Midbrain (tissue), 1 donor: ENCODE measurements at places on chromosomes 7 and 10.

DNA sequence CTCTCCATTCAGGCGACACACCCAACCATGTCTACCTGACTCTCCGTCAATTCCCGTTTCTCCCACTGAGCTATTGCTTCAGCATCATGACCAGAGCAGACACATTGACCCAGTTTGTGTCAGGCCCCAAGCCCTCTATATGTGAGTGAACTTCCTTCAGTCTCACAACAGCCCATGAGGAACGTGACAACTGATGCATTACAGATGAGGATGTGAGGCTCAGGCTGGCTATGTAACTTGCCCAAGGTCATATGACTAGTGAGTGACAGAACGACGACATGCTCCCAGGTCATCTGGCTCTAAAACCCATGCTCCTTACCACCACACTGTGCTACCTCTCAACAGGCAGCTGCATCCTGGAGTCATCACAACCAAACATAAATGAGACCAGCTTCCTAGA is 3.7 kb downstream of the TMEM140 start:
- DNase-seq: no peak

GRCh38 chr10:30820261-30820991 is 190.9 kb upstream of the LYZL2 start:
- DNase-seq: no peak

- DNase-seq: no peak
Measured at GRCh38 chr10:76971547-76972170, 665.9 kb downstream of the KCNMA1 start.

DNA sequence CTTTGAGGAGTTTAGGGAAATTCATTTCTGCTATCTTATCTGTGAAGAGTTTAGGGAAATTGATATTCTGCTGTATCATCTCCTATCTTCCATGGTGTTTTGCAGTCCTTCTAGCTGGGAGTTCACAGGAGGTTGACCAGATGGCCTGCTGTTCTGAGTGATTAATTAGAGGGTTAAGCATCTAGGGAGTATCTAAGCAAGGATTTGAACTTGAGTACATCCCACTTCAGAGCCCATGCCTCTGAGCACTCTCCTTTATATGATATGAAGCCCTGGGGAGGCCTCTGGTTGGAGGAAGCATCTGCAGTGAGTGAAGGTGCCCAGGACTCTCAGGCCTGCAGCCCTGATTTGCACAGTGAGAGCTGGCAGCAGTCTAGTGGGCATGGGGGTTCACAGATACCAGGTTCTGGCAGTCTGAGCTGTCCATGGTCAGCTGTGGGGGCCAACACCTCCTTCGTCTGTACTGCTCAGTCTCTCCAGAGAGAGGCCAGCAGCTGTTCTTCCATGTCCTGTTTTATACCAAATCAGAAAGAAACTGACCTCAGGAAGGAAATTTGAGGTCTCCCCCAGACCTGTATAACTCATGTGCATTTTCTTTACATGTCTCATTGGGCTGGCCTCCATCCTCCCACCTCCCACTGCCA is 156.9 kb downstream of the PLCE1 start:
- no peak for DNase-seq

DNA sequence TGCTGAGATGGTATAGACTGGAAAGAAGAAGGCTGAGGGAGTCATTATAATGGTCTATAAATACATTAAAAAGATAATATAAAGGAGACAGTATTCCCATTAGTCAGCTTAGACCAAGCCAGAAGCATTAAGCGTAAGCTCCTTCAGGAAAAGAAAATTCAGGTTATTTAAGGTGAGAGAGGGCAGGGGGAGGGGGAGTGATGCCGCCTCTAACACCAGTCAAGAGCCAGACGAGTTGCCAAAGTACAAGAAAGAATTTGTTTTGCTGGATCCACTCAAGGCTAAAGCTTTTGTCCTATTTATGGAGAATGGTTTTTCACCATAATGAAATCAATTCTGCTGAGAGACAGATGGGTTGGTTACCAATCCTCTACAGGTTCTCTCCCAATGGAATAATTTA is 99.3 kb downstream of the CFAP58 start:
- no peak for DNase-seq

DNA sequence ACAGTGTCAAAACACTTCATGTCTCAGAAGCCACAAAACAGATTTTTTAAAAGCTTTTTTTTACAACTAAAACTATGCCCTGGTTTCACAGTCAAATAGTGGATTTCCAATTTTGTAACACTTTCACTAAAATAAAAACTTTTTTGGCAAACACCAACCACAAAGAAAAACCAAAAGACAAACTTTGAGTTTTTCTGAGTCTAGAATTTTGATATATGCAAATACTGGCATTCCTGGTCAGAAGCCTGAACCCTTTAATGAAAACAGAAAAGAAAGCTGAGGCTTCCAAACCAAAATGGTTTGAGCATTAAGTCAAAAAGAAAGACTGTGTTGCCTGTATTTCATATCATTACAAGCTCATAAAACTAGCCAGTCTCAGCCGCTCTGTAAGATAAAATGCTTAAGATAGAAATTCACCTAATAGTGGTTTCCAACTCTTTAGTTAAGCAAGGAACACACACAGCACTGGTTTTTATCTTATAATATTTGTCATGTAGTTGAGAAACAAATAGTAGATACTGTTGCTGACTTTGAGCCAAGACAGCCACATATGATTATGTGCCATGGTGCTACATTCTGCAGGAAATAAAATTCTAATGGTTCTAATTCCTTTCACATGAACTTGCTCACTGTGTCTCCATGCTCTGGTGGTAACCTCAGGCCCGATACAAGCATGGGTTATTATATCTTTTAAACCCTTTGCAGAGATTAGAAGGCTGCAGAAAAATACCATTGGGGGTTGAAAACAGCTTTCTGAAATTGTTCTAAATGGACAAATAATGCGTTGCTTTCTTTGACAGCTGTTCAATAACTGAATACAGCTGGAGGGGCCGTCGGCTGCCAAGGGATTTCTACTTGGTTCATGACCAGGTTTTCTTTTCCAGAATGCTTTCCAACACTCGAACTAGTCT is 49.4 kb downstream of the FAM171A1 start:
- no peak for DNase-seq

DNA sequence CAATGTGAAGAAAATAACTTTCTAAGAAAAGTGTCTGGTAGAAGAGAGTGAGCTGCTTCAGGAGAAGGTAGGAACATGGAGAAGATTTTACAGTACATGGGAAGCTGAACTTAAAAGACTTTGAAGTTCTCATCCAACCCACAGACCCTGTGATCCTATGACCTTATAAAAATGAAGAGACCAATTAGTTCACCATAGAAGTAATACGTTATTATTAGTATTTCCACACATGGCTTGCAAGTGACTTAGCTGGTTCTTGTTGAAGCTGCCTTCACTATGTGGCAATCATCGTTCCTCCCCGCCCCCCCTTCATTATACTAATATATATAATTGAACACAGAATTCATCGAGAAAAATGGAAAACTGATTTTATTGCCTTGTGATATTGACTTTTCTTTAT is 129.1 kb downstream of the SND1 start:
- DNase-seq: no peak

DNA sequence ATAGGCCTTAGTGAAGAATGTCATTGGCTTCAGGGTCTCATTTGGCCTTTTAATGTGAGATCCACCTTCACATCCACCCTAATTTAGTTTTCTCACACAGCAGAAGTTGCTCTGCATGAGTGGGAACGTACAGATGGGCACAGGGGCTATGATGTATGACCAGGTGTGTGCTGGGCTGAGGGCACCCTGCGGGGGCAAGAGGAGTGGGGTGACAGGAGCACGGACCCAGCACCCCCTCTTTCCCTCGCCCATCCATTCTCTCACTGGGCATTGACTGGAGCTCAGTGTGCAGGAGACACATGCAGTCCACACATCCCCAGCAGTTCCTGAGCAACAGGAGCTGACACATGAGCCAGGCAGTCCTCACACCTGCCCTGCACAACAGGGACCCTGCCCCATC is 95.1 kb upstream of the PPP2R2D start:
- no peak for DNase-seq

DNA sequence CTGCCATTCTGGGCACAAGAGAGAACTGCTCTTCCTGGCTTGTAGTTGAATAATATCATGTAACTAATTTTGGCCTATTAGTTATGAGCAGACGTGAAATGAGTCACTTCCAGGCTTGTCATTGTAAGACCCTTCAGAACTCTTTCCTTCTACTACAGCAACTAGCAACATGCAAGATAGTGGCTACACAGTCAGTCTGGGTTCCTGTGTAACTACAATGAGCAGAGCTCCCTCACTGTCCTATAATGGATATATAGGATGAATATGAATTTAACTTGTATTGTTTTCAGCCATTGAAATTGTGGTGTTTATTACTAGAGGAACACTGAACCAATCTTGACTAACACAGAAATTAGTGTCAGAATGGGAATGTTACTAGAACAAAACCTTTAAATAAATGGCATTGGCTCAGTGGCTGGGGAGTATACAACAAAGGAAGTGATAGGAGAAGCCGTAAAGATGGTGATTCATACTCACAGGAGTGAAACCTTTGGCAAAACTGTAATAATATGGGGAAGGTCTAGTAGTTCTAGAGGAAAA is 2.9 kb upstream of the MTPN start:
- DNase-seq: no peak

DNA sequence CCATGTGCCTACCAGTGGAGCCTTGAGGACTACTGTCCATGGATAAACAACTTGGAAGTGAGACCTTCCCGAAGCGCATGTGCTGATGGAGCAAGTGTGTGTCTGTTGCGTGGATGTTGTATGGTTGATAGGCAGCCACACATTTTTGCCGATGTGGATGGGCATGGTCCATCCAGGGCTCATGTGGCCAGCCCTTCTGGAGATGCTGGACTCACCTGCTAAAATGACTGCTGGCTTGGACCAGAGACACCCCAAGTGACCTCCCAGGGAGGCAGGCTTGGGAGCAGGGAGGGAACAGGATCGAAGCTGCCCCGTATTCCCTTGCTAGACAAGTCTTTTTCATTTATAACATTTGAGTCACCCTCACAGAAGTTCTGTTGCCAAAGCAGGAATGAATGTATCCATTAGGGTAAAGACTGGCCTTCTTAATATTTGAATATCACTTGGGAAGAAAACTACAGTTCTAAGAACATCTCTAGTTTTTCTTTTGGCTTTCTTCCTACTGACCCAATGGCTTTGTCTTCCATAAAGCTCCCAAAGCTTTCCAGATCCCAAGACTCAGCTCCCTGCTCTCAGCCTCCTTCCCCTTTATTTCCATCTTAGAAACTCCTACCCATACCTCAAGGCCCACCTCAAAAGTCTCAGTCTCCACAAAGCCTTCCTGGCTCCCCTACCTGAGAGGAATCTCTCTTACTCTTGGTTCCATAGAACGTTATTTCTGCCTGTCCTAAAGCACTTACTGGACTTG is 3.0 kb downstream of the PTPRE start:
- no peak for DNase-seq

DNA sequence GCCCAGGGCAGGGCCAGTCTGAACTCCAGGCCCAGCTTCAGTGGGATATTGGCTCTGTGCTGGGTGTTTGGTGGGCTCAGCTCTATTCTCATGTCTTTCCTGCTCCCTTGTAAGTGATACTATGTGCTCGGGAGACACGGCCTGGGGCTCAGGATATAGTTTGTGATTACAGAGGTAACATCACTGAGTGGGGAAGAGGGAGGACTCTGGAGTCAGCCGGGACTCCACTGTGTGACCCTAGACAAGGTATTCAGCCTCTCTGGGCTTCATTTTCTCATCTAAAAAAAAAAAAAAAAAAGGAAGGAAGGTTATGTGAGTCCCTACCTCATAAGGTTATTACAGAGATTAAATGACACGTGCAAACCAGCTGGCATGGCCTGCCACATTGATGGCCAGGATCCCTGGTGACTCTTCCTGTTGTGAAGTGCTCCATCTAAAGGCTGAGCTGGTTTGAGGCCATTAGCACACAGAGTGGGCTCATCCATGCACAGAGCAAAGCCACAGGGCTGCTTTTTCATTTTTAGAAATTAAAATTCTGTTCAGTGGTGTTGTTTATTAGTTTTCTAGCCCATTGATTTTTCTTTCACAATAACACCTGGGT is 15.7 kb downstream of the SLC13A4 start:
- no peak for DNase-seq

DNA sequence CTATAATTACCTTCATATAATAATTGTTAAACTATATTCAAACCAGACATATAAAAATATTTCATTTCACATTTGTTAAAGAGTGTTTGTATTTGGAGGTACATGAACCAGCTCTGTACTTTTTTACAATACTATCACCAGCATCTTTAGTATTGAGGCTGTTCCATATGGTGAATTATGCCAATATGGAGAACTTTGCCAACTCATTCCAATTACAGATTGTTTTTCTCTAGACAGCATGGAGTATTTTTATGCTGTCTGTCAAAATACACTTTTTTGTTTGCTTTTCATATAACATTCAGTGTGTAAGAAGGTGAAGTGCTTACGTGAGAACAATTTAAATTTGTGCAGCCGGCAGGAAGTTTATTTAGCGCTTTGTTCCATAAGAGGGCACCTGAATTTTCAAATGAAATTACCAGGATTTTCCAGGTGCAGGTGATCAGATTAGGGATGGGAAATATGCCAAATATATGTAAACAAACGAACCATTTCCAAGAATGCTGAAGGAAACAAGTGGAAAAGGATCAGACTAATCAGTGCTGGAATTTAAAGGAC is 54.9 kb downstream of the SEMA3E start:
- no peak for DNase-seq

- DNase-seq: no peak
Measured at GRCh38 chr10:13759168-13759567, 172.4 kb downstream of the PRPF18 start.

GRCh38 chr7:116851671-116852070 is 10.7 kb upstream of the CAPZA2 start:
- no peak for DNase-seq

- DNase-seq: no peak
Measured at GRCh38 chr10:51052163-51052562, 22.1 kb upstream of the PRKG1 start.

DNA sequence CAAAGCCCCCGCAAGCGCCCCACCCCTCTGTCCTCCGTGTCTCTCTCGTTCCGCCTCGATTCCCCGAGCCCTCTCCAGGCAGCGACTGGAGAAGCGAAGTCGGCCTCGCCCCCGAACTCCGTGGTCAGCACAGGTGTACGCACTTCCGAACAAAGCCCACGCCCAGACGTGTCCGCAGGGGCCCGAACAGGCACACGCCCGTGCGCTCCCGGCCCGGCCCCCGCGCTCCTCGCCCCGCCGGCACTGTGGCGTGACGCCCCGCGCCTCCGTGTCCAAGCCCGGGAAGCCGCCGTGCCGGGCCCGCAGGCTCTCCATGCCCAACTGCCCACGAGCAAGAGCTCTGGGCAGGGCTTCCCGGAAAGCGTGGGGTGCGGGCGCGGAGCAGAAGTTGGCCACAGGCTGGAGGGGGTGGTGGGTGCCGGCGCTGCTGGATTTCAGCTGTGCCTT is 662 bp downstream of the NRCAM start:
- DNase-seq: peak; percentile 33

DNA sequence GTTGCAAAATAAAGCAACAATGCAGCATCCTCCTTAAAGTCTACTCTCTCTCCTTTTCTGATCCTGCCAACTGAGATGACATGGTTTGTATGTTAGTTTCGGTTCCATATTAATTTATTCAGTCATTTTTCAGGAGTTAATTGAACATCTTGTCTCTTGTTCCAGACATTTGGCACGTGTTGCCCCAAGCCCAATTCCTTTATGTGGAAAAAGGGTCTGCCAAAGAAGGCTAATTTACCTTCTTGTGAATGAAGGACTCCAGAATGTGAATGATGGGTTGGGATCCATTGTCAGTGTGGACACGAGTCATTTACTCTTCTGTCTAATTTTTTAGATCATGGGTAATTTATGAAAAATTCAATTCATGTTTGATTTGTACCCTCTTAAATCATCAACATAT is 350.9 kb upstream of the LRGUK start:
- no peak for DNase-seq

- no peak for DNase-seq
Measured at GRCh38 chr10:7102557-7103349, 308.1 kb downstream of the SFMBT2 start.
